ENCODE measurements at places on chromosomes 3 and 15.

DNA sequence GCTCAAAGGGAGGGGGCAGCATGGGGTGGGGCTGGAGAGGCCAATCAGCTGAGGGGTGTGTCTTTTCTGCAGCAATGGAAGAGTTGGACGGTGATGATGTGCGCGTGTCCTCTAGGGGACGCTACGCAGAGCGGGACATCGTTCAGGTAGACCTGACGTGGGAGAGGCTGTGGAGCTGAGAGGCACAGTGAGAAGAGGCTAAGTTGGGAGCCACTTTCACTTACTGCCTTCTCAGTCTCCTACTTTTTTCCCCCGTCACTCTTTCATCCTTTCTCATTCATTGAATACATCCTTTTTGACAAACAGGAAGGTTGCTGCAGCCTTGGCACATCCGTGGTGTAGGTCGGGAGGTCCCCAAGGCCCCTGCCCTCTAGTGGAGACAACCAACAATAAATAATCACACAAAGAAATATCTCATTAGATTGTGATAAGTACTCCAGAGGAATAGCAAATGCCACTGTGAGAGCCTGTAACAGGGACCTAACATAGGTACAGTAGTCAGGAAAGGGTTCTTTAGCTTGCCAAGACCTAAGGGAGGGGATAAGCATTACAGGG, 4.4 kb upstream of the BRPF1 start:
- DNase-seq = peak; percentile 75

GRCh38 chr15:64991536-64992135, 1.9 kb upstream of the SPG21 start:
- DNase-seq = no peak

DNA sequence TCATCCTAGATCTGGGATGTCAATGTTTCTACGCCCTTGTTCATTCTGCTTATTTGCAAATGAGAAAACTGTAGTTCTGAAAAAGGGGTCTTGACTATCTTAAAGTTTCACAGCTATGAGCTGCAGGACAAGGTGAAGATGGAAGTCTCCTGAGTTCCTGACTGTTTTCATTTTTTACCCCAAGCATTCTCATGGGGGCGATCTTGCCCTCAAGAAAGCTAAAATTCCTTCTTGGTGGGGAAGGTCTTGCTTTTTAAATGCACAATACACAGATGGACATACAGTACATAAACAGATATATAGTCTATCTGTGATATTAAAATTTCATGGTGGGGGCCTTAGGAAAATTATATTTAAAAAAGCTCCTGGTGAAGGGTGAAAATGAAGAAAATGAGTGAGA, 32.4 kb downstream of the MASP1 start:
- no peak for DNase-seq

DNA sequence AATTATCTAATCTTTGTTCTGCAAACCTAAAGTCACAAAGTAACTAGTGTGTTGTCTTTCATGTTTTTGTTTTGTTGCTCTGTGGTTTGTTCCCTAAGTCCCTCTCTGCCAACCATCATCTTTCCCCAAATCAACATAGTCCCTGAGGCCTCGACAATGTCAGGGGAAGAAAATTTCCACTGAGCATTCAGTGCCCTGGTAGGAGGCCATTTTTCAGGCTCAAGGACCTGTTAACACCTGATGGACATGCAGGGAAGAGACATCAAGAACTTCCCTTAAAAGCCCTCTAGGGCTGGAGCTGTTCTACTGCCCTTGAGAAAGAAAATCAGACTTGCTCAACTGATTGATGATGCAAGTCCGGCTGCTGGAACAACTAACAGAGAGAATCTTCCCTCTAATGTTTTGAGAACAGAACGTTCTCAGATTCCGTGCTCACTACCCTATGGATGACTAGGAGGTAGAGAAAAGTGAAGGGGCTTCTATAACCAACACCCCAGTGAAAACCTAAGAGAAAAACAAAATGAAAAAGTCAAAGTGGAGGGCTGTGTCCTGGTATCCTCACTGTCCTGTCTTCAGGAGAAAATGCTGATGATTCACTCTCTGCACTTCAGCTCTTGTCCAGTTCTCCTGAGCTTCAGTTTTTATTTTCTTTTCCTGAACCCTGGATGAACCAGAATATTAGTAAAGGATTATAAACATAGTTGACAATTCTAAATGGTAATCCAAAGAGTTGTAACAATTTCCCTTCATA, 373.1 kb downstream of the FOXP1 start:
- no peak for DNase-seq

- DNase-seq = no peak
Measured at GRCh38 chr3:88025001-88025552, 33.7 kb downstream of the CGGBP1 start.

DNA sequence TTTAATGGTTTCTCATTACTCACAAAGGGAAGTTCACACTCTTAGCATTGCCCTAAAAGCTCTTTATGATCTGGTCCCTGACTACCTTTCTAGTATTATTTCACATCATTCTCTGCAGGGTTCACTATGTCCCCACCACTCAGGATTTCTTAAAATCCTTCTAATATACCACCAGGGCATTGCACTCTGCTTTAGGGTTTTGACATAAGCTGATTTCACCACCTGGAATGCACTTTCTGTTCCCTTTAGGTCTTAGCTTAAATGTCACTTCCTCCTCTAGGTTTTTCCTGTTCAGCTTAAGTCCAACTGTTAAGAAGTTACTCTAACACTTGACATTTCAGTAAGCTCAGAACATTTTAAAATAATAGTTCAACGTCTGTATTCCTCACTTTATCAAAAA, 81.7 kb downstream of the HCN4 start:
- DNase-seq = no peak

DNA sequence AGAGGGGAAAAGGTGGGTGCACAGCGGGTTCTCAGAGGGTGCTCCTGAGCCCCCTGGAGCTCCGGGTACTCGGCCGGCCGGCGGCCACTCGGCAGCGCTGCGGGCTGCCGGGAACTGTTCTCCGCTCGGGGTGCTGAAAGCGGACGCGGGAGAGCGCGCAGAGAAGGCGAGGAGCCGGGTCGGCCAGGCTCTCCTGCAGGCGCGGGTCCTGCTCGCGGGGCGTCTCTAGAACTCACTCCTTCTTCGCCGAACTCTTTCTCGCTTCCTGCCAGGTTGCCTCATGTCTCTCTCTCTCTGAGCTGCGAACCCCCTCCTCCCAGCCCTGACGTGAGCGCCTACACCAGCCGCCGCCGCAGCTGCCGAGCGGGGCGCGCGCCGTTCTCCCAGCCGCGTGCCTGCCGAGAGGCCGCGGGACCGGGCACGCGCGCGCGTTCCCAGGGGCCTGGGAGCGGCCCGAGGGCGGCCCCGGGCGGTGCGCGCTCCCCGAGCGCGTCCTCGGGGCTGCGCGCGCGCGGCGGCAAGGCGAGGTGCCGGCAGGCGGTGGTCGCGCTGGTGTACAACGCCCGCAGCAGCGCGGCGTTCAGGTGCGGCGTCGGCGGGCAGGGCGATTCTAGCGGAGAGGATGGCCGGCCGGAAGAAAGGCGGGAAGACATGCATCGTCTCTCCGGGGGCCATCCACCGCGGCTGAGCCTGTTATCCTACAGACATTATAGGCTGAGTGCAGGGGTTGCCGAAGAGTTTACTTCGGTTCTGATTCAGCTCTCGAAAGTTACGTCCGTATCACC, at the start of gene PEX5L:
Gene PEX5L, minus strand, starts transcription at position 267 of the 785 bp plus-strand sequence. CDS start 338 bp downstream, outside the sequence.
- peak; percentile 89 for DNase-seq

DNA sequence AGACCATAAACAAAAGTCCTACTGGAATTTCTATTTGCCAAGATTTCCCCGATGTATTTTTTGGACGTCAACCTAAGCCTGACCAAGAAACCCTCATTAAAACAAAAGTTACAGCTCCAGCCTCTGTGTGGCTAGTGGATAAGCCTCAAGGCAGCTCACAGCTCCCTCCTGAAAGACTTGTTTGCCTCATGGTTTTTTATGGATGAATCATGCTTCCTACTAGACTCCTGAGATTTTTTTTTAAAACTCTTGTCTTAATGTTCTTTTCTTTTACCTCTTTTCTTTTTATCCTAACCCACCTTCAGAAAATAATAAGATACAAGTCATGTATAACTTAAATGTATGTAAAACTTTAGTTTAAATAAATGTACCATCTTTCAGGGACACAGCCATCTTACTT, 52.4 kb downstream of the SUCNR1 start:
- no peak for DNase-seq

DNA sequence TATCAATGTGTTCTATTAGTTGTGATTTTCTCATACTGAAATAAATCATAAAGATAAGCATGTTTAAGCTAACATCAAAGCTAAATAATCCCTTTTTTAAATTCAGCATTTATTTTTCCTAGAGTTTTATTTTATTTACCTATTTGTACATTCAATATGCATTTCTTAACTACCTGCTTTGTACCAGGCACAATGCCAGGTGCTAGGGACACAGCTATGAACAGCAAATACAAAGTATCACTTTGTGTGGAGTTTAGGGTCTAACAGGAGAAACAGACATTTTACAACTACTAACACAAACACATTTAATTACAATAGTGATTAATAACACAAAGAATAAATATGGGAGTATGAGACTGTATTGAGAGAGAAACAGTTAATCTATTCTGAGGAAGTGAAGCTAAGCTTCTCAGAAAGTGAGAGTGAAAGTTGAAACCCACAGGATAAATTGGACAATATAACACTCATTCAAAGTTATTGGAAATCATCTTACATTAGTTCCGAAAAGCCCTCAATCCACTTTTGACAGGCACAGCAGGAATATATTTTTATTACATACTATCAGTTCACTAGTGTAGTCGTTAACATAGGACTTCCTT, 159.6 kb downstream of the GBE1 start:
- DNase-seq = no peak

DNA sequence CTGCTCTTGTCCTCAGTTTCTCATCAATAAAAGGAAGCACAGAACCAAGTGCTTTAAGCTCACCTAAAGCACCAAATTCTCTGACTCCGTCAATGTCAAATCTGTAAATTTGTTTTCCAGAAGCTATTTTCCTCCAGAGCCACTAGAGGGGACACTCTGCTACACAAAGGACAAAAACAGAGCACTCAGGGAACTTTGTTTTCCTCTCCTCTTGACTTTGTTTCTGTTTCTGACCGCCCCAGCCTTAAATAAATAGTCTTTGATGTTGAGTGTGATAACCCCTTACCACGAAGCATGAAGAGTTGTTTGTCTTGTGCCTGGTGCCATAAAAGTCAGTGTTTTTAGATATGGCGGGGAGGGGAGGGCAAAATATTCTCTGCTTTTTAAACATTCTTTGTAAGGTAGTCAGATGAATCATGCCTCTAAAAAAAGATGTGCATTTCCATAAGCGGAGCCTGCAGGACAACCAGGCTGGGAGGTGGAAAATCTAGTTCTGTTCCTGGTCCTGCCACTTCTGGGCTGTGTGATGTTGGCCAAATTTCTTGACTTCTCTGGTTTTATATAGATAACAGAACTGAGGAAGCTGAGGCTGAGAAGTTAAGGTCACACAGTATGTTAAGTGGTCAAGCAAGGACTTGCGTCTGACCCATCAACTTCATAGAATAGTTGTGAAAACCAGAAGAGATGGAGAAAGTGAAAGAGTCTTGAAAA, 7.3 kb upstream of the ZBTB38 start:
- no peak for DNase-seq

DNA sequence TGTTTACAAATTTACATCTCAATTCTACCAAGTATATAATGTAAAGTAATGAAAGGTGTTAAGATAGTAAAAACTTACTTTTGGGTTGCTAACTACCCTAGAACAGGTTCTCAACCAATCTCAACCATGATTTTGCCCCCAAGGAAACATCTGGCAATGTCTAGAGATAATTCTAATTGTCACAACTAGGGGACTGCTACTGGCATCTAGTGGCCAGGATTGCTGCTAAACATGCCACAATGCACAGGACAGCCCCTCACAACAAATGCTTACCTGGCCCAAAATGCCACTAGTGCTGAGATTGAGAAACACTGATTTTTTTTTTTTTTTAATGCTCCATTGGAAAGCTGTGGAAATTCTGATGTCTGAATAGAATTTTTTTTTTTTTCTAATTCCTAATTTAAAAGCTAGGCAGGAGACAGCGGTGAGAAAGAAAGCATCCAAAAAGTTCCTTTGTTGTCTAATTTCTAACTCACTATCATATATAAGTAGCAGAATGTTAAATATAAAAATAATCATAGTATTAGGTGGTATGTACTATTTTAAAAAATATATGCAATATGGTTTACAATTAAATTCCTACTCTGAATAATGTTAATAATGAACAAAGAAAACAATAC, 81.5 kb downstream of the TJP1 start:
- DNase-seq = no peak

DNA sequence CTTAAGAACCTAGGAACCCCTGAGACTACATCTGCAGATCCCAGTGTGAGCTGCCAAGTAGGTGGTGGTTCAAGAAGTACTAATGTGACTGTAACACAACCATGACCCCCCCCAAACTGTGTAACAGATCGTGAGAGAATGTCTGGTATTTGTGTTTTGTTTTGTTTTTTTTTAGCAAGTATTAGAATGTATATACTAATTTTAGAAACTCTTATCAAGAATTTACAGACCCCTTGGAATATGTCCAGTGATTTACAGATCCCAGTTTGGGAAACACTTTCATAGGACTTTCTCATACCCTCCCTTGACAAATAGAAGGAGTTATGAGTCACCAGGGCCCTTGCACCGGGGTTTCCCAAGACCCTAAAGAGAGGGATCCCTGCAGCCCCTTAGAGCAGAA, 79.8 kb downstream of the SEMA5B start:
- no peak for DNase-seq

DNA sequence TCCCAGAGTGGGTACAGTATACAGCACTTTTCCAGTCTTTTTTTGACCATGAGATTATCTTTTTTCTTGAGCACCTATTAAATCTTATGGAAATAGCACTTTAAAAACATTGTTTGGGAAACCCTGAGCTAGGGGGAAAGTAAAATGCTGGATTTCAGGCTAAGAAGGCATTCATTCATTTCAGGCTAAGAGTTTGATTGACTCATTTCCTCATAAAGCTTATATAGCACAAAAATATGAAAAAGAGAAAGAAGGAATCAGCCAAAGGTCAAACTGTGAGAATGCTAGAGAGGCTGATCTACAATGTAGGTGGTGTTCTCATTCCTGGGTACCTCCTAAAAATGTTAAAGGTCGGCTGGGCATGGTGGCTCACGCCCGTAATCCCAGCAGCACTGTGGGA, 10.5 kb downstream of the TTC23 start:
- no peak for DNase-seq

DNA sequence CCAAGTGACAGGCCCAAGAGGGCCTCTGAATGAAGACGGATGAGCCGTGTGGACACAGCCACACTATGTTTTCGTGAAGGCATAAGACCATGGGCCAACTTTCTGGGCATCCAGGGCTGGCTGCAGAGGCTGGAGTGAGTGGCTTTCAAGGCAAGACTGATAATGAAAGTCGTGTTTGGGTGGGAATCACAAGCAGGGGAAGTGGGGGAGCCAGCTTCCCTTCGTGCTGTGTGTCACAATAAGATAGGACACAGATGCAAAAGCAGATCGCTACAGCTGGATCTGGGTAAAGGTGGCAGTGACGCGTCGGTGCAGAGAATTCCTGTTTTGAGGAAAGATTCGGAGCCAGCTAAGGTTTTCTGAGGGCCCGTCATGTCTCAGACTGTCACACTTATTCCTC, 309.8 kb upstream of the CTDSPL start:
- no peak for DNase-seq

All from ecto neural progenitor cell (in vitro differentiated cells).